HT-29 (cell line): ENCODE measurements at places on chromosomes 13 and 19.

DNA sequence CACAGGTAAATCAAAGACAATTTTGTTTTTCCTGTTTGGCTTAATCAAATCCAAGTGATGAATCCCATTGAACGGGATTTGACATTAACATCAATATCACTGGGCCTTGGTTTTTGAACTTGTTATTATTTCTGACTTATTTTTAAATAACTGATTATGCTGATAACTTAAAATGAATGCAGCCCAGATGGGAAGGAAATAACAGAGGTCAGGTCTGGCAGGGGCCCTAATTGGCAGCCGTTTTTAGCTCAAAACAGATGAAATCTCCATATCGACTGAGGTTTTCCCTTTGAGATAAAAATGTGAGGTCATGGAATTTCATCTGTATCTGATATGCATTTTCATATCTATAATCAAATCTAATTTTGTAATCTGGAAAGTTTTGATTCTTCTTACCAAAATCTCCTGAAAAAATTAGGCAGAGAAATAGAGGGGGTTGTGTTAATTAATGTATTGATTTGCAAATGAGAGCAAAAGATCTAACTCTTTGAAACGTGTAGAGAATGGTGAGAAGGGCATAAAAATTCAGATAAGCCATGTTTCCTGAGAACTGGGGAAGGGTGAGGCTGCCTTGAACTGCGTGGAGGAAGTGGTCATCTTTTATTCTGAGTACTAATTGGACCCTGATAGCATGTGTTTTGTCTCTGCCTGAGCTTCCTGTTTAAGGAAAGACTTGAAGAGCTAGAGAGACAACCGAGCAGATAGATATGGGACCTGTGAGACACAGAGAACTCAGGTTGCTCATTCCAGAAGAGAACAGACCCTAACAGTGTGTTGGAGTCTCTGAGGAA is 98.2 kb upstream of the C1QTNF9B start:
- DNase-seq = no peak

DNA sequence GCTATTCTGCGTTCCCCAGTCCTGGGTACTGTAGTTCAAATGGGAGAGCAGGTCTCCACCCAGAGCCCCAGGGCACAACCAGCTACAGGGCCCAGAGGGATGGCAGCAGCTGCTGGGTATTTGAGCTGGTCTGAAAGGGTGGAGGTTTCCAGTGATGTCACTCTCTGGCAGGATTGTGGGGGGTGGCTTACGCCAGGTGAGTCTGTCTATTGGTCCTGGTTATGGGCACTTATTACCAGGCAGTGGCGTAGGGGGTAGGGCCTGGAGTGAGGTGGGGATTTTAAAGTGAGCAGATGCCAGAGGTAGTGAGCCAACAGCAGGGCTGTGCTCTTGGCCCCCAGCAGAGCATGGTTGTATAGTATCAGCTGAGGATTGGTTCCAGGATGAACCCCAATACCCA is 6.2 kb downstream of the RPS19 start:
- DNase-seq = no peak

DNA sequence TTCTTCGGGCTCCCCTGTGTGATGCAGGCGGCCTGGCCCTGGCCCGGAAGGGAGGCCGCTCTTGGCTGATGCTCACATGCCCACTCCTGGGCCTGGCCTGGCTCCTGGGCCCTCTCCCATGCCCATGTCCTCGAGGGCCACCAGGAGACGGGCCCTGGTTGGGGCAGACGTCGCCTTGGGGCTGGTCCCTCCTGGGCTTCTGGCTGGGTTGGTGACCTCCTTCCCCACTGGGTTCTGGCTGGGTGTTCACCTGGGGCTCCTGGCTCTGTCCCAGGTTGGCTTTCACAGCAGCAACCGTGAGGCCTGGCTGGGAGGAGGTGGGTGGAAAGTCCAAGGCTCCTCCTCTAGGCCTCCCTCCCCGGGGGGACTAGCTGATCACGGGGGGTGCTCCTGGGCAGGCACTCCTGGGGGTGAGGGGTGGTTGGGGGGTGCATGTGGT is 15.5 kb upstream of the SLC7A10 start:
- no peak for DNase-seq

DNA sequence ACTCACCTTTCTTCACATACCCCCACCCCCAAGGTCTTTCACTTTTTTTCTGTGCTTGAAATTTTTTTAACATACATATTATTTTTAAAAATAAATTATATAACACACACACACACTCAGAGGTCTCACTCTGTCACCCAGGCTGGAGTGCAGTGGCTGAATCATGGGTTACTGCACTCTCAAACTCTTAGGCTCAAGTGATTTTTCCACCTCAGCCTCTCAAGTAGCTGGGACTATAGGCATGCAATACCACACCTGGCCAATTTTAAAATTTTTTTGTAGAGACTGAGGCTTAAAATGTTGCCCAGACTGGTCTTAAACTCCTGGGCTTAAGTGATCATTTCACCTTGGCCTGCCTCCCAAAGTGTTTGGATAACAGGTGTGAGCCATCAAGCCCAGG is 32.9 kb upstream of the ZNF429 start:
- DNase-seq = no peak
